Amniotic stem cell (primary cell): ENCODE measurements at places on chromosomes 7 and 10.

DNA sequence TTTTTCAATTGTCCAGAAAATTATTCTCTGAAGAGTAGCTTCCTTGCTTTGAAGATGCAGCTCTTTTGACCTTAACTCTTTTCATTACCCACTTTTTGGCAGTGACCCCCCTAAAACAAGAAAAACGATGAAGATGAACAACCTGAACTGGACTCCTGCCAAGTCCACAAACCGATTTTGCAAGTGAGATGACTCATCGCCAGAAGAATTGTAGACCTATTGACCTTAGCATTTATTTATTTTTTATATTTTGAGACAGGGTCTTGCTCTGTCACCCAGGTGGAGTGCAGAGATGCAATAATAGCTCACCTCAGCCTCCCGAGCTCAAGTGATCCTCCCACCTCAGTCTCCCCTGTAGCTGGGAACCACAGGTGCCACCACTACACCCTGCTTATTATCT lies 859.2 kb downstream of the GATA3 start:
- no peak for DNase-seq

DNA sequence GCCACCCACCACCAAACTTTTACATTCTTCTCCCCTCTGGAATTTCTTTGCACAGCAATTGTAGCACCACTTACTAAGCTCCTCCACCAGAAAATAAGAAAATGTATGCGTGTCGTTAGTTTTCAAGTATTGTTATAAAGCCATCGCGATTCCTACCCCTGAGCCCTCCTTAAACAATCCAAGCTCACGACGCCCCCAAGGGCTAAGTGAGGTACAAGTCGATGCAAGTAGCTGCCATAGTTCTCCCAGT lies 1.3 kb downstream of the FRAT2 start:
- DNase-seq: no peak

GRCh38 chr10:688312-689120 lies 952 bp downstream of the DIP2C start:
- DNase-seq: peak; percentile 30

- DNase-seq: no peak
Observed at GRCh38 chr7:69757981-69758430, 159.7 kb downstream of the AUTS2 start.

DNA sequence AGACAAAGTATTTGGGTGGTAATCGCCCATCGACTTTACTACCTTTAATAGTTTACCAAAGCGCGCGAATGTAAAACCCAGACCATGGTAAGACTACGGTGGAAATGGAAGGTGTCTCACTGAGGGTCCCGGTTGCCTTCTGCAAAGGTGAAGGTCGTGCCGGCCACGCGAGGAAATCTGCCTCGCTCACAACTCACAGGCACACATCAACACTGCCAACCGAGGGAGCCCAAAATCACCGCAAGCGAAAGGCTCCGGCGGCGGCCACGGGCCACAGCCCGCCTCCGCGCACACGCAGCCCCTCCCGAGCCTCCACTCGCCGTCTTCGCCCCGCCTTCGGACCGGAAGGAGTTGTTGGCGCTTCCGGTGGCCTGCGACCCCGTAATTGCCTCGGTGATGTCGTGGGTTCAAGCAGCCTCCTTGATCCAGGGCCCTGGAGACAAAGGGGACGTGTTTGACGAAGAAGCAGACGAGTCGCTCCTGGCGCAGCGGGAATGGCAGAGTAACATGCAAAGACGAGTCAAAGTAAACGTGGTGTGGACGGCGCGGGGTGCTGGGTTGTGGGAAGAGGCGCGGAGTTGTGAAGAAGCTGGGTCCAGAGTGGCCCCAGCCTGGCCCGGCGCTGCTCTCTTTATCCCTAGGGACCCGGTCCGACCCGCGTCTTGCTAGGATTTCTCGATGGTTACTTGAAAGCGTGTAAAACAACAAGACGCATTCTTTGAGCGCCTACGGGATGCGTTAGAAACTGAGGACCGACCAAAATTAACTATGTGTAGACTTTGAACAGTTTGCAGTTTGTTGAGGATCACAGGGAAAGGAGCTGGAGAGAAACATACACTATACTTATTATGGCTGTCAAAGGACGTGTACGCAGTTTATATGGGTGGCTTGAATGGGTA lies at the start of gene YAE1:
YAE1 (plus strand) TSS at position 382 of the 899 bp plus-strand sequence; CDS start at position 397, 15 bp downstream.
- DNase-seq: peak; percentile 36

DNA sequence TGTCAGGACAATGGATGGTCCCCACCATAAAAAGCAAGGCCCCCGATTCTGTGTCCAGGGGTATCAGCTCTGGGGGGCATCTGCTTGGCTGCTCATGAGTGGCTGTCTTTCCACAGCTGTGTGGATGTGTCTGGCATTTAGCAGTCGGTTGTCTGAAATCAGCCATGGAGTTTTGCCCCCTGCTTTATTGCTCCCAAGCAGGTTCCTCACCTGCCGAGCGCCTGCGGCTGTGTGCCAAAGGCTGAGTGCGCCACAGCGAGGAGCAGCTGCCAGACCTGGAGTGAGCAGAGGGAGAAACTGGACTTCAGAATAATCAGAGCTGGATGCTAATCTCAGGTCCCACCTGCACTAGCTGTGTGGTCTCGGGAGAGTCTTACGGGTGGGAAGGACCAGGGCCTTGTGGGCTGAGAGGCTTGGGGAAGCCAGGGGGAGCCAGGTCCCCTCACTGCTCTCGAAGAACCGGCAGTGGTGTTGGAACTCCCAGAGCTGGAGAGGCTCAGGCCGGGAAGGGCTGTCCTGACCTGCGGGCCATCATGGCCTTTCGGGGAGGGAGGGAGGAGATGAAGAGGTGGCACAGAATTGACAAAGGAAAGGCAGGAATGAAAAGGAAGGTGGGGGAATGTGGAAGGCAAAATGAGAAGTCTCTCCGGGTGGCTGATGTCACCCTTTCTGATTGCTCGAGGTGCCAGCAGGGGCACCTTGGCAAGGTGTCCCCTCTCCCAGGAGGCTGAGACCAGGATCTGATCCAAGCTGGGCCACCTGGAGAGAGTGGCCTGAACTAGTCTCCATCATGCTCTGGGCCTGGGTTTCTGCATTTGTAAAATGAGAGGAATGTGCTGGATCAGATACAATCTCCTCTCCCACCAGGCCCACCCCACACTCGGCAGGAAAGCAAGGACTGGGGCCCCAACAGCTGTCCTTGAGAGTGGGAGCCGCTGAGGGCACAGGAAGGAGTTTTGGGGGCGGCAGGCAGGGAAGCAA lies 30.2 kb upstream of the LEP start:
- no peak for DNase-seq

DNA sequence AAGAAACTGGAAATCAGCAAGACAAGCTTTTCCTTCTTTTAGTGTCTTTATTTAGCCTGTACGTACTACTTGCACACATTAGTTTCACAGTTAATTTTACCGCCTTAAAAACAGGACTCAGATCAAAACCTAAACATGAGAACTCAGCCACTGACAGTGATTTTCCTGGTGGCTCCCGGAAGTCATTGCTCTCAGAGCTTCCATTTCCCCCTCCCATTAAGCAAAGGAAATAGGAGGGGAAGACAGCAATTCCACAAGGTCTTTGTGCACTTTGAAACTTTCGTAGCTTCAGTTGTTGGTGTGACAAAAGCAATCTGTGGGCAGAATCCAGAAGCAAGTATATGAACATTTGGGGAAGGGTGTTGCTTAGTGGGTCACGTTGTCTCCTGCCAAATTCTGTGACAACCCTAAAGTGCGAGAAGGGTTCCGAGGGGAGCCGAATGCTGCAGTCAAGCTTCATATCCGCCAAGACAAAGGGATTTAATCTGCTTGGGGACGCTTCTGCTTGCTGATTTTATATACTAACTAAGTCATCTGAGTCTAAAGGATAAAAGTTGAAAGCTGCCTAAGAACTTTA lies 30.4 kb downstream of the FAM53B start:
- no peak for DNase-seq

DNA sequence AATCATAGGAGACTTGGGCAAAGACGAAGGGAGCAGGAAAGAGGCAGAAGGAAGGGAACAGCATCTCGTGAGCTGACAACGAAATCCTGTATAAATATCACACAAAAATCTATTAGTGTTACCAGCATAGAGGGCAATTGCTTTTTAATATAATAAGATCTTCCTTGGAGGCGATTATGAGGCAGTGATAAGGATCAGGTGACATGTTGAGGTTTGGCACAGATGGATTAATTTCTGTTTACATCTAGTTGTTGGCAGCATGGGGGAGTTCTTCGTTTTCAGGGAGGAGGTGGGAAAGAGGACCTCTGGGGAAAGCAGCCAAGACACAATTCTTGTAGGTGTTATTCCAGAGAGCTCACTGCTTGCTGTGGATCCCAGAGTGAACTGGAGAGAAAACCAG lies 163.8 kb downstream of the PLXNA4 start:
- DNase-seq: no peak

DNA sequence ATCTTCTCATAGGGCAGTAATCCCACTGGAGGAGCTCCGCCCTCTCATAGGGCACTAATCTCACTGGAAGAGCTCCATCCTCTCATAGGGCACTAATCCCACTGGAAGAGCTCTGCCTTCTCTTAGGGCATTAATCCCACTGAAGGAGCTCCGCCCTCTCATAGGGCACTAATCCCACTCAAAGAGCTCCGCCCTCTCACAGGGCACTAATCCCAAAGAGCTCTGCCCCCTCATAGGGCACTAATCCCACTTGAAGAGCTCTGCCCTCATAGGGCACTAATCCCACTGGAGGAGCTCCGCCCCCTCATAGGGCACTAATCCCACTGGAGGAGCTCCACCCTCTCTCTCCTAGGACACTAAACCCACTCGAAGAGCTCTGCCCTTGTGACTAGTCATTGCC lies 3.4 kb upstream of the FUOM start:
- no peak for DNase-seq

DNA sequence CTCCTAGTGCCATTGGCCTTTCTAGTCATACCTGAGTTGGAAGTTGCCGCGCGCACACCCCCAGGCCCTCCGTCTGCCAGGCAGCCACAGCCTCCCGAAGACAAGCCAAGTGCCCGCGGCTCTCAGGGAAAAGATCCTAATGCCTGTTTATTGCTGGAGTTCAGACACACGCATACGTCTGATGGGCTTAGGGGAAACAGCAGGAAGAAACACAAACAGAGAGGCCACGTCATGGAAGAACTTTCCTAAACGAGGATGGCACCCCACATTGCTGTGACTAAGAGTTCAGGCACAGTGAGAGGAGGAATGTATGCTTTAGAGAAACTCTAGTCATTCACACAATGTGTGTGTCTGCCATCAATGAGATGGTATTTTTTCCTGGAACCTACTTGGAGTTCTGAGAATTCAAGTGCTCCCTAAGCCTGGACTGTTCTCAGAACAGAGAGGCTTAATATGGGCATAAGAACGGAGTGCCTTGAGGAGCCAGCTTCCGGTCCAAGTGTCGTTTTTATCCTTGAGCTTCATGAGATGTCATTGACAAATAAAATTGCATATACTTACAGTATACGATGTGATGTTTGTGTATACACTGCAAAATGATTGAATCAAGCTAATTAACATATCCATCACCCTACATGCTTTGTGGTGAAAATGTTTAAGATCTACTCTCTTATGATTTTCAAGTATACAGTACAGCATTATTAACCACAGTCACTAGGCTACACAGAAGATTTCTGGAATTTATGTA lies 11.6 kb upstream of the RBP3 start:
- no peak for DNase-seq

DNA sequence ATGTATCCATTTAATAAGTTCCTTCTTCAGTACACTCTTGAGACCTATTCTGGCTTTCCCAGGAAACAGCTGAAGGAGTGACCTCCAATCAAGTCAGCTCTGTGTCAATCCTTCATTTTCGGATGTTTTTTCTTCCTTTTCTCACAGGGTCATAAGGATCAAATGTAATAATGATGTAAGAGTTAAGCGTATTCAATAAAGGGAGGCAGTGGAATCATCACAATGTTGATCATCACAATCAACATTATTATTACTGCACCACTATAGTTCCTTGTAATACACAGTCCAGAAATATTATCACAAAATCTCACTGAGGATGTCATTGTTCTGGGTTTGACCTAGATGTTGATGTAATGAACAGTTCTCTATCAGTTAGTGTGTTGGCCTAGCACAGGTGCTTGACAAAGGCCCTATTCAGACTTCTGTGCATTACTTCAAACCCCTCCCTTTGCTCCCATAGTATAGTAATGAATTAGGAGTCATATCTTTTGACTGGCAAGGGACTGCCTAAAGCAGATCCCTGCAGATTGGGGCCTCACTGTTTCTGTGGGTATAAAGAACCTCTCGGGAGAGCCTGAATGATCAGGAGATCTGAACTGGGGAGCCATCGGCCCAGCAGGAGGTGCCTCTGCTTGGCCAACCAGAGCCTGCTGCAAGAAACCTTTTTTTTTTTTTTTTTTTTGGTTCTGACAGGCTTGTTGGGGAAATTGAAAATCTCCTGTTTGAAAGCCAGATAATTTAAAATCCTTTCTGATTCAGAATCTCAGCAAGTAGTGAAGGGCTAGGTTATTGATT lies 100.6 kb downstream of the KAT6B start:
- no peak for DNase-seq

- no peak for DNase-seq
Observed at GRCh38 chr7:4017081-4017480, 665.0 kb upstream of the FOXK1 start.

GRCh38 chr10:32073659-32074058 lies 17.4 kb upstream of the KIF5B start:
- no peak for DNase-seq

GRCh38 chr7:22725585-22725984 lies 1.4 kb upstream of the IL6 start:
- DNase-seq: no peak

DNA sequence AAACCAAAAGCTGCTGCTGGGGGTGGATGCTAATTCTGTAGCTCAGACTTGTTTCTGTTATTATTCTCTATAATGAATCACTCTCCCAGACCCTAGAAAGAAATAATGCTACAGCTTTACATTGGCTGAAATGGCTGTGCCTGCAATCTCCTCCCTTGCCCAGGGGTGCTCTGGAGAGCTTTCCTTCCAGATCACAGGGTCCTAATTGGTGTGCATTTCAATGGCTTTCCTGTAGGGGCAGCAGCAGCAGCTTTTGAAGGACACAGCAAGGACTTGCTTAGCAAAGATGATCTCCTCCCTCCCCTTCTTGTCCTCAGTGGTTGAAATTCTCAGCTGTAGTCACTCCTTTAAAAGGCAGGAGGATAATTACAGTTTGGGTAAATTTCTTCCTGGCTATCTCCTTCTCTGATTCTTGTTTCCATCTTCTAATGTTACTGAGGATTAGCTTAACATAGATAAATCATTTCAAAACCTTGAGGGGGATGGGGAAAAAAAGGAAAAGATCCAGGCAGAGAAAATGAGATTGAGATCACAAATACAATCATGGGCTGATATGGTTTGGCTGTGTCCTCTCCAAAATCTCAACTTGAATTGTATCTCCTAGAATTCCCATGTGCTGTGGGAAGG lies 120.2 kb upstream of the CTTNBP2 start:
- no peak for DNase-seq

DNA sequence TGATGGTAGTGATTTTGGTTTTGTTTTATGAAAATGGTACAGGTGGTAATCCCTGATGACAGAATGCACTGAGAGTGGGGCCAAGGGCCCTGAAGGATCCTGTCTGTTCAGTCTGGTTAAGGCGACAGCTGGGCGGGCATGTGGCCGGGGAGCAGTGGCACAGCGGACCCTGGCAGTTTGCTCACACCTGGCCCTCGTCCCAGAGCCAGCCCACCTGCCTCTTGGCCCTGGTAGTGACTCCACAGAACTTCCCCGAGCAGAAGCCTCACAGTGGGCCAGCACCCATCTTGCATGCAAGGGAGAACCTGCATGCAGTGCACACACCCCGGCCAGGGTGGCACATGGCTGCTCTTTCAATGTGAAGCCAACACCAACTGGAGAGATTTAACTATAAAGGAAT lies 82.8 kb downstream of the ALOX5 start:
- no peak for DNase-seq

- DNase-seq: no peak
Observed at GRCh38 chr10:102946992-102947391, 28.9 kb downstream of the CNNM2 start.

- DNase-seq: no peak
Observed at GRCh38 chr10:66218981-66219587, 706.8 kb upstream of the LRRTM3 start.
